ENCODE measurements at places on chromosomes 3 and 15.

DNA sequence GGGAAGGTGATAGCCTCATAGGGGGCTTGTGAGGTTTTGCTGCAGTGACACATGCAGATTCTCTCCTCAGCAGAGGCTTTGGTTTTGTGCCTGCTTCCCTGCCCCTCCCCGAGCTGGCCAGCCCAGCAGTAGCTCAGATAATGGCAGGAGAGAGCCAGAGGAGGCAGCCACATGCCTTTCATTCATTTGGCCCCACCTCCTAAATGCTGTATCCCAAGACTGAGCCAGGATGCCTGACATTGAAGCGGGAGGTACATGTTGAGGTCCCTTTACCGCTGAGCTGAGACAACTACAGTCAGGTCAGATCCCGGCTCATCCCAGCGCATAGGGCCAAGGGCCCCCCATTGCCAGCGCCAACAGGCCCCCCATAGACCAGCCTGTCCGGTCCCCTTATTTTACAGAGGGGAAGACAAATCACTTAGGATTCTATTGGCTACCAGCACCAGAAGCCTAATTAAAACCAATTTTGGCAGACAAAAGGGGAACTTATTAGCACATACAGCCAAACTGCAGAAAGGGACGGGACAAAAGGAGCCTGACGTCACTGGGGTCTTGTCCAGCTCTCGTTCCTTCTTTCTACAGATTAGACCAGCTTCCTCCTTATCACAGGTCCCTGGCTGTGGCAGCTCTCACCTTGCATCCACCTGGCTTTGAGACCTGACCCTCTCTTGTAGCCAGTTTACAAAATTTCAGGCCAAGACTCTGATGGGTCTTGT lies 12.1 kb upstream of the POLG start:
- DNase-seq: no peak

DNA sequence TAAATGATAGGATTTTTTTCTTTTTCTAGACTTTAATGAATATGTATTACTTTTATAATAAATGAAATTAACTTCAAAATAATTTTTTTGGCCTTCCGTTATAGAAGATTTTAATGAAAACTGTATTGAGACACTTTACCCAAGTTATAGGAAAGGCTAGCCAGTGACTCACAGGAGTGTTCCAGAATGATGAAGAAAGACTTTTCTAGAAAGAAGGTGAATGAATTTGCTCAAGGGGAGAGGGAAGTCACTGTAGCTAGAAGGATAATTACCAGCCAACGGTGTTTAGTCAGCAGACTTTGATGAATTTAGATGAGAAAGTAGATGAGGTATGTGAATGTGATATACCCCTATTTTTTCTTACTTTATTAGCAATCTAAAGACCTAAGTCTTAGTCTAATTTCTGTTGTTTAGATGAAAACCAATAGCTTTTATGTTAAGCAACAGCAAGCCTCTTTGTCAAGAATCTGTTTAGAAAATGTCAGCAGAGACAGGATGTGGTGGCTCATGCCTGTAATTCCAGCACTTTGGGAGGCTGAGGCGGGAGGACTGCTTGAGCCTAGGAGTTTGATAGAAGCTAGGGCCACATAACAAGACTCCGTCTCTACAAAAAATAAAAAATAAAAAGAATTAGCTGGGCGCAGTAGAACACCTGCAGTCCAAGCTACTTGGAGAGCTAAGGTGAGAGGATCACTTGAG lies 3.2 kb downstream of the ALAS1 start:
- no peak for DNase-seq

DNA sequence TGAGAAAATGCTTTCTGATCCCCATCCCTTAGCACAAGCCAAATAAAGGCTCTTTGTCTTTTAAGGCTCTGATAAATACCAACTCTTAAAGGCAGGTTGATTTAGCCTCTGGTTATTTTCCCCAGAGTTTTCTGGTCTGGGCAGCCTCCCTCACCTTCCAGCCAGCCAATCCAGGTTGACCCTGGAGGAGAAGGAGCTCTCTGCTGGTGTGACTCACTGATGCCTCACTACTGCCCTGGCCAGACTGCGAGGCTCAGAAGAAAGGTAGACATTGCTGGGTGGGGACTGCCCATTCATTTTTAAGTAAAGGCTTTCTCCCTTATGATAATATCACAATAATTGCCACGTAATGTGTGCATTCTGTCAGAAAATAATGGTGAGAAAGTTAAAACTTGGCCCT lies 37.1 kb downstream of the SLCO3A1 start:
- DNase-seq: no peak

- DNase-seq: no peak
Observed at GRCh38 chr3:55198554-55198953, 270.7 kb upstream of the LRTM1 start.

DNA sequence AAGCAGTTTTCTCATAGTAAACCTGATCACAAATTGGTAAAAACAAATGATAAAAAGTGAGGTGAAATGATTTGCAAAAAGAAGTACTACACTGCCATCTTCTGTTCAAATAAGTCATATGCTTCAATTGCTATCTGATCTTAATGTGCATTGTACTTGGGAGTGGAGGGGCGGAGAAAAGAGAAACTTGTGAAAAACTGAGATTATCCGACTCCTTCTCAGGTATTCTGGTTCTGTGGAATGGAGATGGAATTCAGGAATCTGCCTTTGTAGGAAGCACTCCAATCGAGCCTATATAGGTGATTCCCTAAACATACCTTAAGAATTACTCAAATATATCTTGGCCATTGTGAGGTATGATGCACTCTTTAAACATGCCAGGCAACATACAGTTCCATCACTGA lies 180.6 kb downstream of the CHL1 start:
- peak; percentile 49 for DNase-seq

- DNase-seq: peak; percentile 3
Observed at GRCh38 chr15:81264072-81264857, 59.7 kb downstream of the STARD5 start.

GRCh38 chr15:97099040-97099439 lies 768.5 kb downstream of the NR2F2 start:
- no peak for DNase-seq

Data from NCI-H2171 treated with DMSO at 0.1 percent for 48 hours (cell line).